ENCODE measurements at places on chromosomes 2 and 18.

DNA sequence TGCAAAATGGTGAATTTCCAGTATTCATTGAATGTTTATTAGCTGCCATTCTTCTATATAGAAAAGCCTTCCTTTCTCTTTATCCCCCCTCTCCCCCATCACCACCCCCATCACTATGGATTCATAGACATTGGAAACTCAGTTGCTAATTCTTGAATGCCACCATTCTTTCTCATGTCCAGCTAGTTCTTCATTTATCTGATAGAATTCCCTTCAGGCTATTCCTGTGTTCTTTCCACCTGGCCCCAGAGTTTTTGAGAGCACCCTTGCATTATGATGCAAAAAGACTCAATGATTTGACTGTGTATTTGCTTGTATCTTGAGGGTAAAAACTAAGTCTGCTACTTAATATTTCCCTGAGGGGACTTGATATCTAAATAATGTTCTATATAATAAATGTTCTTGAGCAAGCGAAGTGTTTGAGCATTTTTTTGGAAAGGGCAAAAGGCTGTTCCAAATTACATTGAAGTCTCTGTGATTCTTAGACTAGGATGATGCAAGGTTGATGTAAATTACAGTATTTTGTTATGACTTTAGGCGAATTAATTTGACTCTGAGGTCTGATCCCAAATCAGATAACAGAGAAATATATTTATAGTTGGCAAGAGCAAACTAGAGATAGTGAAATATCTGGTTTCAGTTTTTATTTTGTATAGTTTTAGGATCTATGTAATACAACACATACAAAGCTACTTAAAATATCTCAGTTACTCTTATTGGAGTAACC lies 18.8 kb upstream of the SOS1 start:
- no peak for DNase-seq

DNA sequence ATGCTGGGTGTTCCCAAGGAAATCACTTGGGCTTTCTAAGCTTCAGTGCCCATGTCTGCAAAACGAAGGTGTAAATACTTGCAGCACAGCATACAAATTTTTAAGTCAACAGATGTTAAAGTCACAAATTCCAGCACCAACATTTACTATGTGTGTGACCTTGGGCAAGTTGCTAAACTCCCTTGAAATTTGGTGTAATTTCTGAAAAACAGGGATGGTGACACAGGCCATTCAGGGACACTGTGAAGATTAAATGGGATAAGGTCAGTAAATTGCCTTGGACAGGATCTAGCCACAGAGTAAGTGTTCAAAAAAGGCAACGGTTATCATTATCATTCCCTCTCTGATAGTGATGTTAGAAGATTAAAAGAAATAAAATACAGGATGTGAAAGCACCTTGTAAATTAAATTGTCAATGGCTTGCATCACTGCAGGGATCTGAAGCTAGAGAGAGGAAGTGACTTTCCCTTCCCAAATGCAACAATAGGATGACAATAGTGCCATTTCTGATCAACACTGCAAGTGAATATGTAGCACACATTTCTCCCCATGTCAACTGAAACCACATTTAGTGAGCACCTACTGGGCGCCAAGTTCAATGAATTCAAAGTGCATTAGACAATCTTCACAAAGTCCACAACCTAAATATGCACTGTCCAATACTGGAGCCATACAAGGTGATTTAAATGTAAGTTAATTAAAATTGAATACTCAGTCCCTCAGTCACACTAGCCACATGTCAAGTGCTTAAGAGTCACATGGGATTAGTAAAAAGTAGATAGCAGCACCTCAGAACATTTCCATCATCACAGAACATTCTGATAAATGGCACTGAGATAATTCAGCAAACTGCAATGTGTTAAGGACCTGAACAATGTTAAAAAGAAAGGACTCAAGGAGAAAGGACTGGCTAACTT lies 81.2 kb downstream of the STK39 start:
- no peak for DNase-seq

GRCh38 chr18:49921318-49921985 lies 108.1 kb upstream of the ACAA2 start:
- DNase-seq, result no peak

GRCh38 chr18:23134780-23135549 lies at the start of gene CABLES1:
Gene CABLES1, plus strand, starts transcription at chr18:23135485. Its CDS starts 278 bp downstream, at chr18:23135763.
- no peak for DNase-seq
